Naive thymus-derived CD4-positive, alpha-beta T cell (primary cell): ENCODE measurements at places on chromosomes 4 and X. TPM values are rescaled to one million over a fixed set of nuclear protein-coding genes. Genes with fewer than 3 reads are reported as not detected.

DNA sequence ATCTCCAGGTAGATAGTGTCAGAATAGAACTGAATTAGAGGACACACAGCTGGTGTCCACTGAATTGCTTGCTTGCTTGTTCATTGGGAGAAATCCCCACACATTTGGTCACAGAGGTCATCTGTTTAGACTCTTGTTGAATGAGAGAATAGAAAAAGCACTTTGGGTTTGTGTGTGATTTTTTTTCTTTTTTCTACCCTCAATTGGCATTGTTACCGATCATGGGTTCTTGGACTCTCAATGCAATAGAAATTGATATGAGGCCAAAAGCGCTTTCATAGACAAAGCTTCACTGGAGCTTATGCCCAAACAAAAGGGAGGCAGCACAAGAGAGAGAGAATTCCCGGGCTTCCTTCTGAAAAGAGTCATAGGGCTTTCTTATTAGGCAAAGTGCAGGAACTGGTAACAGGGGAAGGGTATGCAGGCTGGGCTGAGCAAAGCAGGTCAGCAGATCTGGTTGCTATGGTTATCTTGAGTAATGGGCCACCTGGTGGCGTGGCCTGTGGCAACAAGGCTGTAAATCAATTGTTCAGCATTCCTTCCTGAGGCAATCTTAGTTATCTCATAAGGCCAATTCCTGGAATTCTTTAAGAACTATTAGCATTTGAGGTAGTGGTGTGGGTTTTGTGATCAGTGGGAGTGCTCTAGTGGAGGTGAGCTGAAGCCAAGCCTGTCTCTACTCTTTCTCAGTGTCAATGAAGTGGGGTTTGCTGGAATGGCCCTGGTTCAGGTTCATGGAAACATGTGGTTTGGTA is 5.3 kb upstream of the GPR82 start:
- DNase-seq = no peak

DNA sequence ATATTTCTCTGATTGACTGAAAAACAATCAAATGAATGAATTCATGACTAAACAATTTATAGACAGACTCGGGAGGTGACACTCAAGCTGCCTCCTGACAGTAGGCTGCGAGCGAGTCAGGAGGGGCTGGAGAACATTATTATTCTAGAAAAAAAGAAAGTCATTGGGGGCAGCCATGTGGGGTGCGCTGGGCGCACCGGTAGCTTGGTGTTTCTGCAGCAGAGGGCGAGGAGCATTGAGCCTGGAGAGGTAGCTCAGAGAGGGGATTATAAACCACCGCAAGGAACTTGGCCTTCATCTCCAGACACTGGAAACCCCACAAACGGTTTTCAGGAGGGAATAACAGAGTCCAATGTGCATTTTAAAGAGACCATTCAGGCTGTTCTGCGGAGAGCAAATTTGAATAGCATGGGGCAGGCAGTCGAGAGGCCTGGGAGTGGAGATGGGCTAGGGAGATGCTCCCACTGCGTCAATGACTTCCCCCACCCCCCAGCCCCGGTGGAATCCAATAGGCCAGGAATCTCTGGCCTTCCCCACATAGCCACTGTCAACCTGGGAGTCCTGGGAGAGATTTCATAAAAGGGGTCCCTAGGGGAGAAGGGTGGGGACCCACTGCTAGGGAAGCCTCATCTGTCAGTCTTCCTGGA is 168.3 kb downstream of the BCOR start:
- DNase-seq = no peak

DNA sequence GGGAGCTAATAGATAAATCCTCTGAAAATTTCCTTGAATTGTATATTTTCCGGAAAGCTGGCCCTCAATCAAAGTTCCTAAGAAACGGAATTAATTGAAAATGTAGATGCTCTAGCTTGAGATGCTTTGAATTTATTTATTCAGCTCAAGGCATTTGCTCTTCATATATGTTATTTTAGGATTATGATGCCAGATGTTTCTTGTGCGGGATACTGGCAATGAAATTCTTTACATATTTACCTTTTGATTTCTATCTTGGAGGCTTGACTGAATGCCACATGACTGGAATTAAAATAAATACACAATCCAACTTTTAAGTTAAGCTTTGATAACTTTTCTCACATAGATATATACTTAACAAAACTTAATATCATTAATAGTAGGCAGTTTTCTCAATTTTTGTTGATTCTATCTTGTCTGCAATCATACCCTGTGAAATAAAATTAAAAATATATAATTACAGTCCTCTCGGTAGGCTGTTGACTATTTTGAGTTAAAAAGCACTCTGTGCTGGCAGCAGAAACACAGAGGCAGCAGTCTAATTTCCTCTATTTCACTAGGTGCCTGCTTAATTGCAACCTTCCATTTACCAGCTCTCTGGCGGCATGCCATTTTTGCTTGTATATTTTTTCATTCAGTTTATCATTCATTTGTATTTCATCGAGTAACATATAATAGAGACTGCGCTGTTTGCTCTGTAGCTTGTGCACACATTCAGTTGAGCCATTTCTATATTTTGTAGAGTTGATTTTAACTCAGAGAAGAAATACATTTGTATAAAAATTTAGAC is 991.5 kb downstream of the ADGRL3 start:
- no peak for DNase-seq

GRCh38 chr4:80071604-80072227 is 1.3 kb downstream of the ANTXR2 start:
- DNase-seq = no peak

DNA sequence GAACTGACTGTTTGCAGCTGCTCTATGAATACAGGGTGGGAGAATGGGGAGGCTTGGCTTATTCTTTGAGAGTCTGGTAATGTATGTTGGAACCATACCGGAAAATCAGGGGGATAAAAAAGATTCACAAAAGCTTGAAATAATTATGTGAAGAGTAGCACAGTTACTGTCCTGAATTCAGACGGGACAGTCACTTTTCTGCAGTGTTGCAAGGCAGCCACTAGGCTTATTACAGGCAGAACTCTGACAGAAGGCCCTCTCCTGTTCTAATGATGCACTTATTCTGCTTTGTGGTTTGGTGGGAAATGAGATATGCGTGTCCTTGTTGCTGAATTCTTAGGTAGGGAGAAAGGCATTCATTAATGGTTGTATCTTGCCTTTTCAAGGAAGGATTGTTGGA is 37.2 kb downstream of the GUCY1B1 start:
- no peak for DNase-seq

DNA sequence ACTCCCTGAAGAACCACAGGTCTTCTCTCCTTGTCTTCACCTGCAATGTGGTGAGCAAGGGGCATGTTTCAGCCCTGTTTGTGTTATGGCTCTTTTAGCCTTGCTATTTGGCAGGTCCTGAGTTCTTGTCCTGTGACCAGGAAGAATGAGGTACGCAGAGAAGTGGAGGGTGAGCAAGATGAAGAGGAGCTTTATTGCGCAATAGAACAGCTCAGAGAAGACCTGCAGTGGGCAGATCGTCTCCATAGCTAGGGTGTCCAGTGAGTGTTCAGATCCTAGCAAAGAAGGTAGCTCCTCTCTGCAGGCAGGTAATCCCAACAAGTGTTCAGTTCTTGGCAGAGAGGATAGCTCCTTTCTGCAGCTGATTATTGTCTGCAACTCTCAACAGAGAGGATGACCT is 672.9 kb downstream of the SH3BGRL start:
- no peak for DNase-seq

- DNase-seq = peak; percentile 43
These were observed 88.4 kb downstream of the FRMPD3 start for GRCh38 chrX:107537815-107538214.

DNA sequence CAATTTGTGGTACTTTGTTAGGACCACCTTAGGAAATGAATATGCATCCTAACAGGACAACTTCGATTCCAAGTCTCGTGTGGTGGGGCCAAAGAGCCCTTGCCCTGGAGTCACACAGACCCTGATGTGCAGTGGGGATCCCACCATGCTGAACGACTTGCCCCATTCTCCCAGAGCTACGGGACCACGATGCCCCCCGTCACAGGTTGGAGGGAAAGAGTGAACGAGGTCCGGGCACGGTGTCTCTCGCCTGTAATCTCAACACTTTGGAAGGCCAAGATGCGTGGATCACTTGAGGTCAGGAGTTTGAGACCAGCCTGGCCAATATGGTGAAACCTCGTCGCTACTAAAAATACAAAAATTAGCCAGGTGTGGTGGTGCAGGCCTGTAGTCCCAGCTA is 14.4 kb upstream of the MSX1 start:
- DNase-seq = no peak

GRCh38 chr4:151304755-151305154 is 20.6 kb downstream of the SH3D19 start:
- DNase-seq = no peak

DNA sequence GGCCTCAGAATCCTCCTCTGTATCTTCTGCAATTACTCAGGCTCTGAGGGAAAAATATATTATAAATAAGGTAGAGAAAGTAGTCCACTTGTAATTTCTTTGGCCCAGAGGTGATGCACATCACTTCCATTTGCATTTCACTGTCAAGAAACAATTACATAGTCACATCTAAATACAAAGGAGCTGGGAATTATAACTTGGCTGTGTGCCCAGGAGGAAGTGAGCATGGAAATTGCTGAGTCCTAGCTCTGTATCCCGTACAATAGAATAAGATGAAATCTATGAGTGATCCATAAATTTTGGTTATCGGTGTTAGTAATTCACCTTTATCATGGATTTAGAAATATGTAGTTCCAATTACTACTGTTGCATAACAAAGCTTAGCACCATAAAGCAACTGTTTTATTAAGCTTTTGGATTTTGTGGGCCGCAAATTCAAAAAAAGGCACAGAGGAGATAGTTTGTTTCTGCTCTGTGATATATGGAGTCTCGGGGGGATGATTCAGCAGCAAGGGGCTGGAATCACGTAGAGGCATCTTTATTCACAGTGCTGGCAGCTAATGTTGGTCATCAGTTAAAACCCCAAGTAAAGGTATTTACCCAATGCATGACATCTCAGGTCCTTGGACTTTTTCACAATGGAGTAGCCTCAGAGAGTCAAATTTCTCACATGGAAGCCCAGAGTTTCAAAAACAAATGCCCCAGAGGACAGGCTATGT is 241.4 kb upstream of the GALNT7 start:
- no peak for DNase-seq

DNA sequence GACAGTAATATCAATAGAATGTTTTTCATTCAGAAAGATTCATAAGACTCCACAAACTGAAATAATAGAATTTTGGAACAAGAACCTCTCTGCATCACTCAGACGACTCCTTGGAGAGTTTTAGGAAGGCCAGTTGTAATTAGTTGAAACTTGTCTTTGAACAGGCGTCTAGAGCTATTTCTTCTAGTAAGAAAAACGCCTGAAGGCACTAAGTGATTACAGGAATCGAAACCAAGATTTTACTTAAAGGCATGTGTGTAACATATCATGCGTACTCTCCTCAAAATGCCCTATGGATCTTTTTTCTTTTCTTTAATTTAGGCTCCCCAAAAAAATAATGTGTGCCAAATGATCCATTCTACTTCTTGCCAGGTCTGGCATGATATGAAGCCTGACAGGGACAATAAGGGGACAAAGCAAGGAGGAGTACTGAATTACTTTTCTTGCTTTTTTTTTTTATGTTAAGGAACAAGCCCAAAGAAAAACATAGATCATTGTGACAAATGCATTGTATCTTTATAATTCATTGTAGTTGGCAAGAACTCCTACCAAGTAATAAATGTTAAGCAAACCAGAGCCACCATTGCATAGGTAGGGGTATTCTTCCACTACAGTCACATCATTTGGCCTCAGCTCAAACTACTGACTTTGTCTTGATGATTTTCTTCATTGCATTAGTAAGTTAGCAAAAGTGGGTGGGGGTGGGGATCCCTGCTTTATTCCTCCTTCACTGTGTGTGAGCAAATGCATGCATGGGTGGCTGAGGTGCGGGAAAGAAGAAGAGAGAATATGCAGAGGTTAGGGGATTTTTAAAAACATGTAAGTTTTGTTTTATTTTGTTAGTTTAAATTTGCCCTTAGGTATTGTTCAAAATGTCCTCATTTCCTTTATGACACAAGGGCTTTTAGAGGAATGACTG is 79.9 kb upstream of the ATOH1 start:
- DNase-seq = no peak

DNA sequence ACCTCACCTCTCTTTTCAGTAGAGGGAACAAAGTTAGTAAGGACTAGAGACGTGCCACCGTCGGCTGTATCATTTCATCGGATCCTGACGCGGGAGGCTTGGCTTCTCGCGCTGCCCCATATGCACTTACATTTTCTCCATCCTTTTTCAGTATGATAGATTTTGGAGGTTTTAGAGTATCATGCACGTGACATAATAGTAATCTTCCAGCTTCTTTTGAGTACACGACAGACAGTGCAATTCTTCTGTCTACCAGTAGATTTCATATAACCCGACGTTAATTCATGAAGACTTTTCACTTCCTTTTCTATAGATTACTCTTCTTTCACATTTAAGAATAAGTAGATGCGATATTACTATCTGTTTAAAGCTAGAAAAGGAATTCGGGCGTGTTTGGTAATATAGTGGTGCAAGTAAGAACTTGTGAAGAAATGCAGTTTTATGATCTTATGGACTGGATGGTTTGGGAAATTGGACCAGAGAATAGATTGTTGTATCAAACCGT is 1.0 kb downstream of the CDS1 start:
- peak; percentile 24 for DNase-seq

DNA sequence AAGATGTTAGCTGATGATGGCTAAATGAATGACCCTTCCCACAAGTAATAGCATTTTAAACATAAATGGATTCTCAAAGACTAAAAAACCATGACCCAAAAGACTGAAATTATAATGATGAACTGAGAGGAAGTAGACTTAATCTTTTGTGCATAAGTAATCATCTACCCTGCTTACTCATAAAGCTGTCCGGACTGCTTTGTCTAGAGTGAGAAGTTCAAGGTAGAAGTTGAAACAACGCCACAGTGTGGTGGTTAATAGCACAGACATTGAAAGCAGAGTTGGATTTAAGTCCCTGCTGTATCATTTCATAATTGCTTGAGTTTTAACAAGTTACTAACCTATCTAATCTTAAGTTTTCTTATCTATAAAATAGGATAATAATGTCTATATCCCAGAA is 346.6 kb downstream of the CENPC start:
- no peak for DNase-seq

DNA sequence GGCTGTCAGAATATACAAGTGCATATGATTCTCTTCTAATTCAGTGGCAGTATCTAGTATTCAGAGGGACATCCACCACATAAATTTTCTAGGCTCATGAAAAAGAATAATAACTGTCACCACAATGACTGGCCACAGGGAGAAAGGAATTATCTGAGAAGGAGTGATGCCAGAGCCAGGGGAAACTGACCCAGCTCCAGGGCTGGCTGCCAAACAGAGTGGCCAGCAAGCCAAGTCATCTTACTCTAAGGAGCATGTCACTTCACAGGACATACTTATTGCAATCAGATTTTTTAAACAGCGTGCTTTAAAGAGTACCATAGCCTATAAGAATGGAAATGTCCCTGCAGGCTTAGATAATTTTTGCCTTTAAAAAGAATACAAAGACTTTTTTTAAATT is 5.8 kb upstream of the SEPTIN11 start:
- DNase-seq = no peak

Gene SPATA18
- polyA plus RNA-seq = not detected

Gene ERVMER34-1
- polyA plus RNA-seq = not detected

Gene NPFFR2
- polyA plus RNA-seq = not detected

Gene MAOA
- not detected for polyA plus RNA-seq

Gene IBSP
- polyA plus RNA-seq = not detected

Gene RPS6KA6
- polyA plus RNA-seq = not detected
